ENCODE measurements at places on chromosomes 5 and 9.

DNA sequence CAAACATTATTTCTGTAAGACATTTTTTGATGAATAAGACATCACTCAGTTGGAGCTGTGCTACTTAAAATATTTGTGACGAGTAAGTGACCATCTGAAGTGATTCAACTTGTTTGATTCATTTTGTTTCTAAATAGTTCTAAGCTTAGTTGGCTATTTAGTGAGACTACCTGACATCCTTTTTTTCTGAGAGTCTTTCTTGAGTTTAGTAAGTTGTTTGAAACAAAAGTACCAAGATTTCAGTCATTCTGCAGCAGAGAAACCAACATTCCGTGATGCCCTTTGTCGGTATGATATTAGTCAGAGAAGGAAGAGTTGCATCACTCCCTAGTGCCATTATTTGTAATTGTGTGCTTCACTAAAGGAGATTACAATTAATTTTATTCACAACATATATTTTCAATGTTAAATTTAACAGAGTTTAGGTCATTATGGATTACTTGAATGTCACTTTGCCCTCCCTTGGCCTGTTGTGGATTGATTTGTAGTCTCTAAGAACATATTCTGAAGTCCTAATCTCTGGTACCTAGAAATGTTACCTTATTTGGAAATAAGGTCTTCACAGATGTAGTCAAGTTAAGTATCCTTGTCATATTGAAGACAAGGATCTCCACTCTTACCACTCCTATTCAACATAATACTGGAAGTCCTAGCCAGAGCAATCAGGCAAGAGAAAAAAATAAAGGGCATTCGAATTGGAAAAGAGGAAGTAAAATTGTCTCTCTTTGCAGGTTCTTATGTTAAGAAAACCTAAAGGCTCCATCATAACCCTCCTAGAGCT is 212.2 kb downstream of the PCSK1 start:
- DNase-seq, result no peak

GRCh38 chr5:142486020-142486419 is 161.2 kb upstream of the SPRY4 start:
- DNase-seq, result no peak

GRCh38 chr9:126756876-126757415 is 47.9 kb upstream of the ZBTB43 start:
- DNase-seq, result no peak

GRCh38 chr5:17402289-17403121 is 95.5 kb upstream of the TAF11L2 start:
- no peak for DNase-seq

DNA sequence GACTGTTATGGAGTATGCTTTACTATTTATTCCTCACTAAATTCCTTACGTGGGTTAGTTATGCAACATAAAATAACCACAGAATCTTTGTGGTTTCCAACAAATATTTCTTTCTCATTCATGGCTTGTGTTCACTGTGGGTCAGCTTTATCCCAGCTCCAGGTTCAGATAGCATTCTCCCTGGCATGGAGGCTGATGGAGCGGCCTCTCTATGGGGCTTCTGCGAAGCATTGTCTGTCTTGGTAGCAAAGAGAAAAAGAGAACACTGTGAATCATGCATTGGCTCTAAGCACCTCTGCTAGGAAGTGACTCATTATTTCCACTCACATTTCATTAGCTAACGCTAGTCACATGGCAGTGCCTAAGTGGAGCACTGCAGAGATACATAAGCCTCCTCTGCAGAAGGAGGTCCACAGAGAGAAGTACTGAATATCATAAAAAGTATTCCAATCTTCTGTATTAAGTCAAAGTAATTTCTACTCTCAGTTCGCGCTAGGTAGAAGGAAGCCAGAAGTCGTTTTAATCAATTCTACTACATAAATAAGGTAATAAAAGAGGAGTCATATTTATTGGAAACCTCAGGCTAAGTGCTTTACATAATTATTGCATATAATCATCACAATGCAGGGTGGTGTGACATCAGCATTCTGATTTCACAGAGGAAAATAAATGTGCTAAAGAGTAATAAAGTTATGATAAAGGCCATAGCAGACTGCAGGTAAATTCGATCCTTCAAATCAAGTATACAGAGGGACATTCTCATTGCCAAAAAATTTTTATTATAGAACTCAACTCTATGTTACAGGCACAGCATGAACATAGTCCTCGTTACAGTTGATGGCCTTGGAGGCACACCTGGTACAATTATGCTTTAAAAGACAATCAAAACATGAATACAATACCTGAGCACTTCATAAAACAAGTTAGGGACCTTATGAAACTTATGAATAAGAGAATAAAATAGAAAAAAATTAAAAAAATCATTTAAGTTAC is 531.1 kb downstream of the CETN3 start:
- DNase-seq, result peak; percentile 76

GRCh38 chr5:15522187-15522520 is 22.2 kb downstream of the FBXL7 start:
- no peak for DNase-seq

GRCh38 chr5:44887722-44888121 is 79.0 kb downstream of the MRPS30 start:
- no peak for DNase-seq

DNA sequence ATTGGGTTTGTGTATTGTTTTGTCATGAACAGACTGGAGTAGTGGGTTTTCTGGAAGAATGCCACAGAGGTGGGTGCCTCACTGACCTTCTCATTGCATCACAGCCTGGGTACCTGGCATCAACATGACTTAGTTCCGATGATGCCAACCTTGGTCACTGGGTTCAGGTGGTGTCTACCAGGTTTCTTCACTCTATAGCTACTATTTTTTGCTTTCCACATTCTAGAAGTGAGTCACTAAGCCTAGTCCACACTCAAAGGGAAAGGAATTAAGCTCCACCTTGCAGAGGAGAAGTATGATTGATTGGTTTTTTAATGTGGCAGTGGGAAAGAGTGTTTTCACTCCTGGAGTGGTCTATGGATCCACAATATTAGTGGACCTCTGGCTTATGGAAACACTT is 391.9 kb downstream of the DMRT2 start:
- DNase-seq, result no peak

DNA sequence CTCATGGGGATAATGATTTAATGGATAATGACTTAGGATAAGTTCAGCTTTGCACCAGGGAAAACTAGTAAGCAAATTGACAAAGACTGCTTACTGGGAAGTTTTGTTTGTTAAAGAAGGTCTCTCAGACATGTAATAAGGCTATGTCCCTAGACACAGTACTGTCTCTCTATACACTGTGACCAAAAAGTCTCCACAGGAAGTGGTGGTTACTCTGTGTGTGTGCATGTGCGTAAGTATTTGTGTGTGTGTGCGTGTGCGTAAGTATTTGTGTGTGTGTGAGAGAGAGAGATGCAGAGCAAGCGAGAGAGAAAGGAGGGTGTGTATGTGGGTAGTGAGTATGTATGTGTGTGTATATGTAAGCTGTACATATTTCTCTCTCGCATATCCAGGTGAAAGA is 229.6 kb downstream of the GLIS3 start:
- no peak for DNase-seq

DNA sequence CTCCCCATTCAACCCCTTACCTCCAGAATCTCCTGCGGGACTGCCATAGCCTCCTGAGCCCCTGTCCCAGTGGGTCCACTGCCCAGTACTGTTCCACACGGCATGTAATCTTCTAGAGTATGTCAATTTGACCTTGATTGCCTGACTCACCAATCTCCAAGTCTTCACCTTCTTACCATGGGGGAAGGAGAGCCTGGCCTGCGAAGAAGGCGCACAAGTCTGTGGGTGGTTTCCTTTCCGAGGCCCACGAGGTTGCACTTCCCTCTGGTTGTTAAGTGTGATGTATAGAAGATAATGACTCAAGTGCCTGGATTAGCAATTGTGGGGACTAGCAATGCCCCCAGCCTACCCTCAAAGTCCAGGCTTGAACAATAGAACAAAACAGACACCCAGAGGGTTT is 8.1 kb upstream of the TENT4A start:
- no peak for DNase-seq

DNA sequence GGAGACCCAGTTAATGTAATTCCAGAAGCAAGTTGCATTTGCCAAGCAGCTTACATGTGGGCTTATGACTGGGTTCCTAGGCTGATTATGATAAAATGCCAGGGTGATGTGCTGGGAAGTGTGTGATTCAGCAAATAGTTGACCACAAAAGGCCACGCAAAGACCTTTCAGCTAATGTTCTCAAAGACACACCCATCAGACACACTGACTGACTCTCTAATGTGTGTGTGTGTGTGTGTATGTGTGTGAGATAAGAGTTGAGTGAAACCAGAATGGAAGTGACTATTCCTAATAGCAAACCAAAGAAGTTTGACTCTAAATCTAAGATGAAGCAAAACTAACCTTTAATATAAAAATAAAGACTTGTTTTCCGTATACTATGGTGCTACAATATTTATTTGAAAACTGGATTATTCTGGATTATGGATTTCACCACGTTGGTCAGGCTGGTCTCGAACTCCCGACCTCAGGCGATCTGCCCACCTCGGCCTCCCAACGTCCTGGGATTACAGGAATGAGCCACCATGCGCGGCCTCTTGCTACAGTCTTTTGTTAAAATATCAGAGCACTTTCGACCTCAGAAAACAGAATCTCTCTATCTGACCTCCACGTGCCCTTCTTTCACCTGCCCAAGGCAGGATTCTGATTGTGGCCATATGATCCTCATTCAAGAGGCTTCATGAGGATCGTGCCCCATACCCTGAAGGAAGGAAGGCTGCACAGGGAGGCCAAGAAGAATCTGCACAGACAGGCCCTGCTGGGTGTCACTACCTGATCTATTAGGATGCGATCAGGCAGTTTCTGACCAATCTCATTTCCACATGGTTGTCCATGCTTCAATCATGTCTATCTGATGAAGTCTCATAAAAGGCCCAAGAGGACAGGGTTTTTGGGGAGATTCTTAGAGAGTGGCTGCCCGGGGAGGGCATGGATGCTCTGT is 75.6 kb downstream of the USP20 start:
- DNase-seq, result no peak

DNA sequence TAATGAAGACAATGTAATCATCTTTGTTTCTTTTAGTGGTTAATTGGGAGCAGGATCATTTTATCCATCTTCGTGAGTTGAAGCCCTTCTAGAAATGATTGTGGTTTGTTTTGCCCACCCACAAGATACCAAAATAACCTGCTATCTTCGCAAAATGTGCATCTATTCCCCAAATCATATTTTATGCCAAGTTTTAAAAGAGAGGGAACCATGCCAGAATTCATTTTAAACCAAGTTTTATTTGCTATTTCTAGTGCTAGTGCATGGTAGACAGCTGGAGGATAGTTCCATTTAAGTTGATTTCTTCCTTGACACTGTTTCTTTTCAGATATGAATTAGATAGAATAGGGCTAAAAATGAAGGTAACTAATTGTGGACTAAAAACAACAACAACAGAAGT is 104.2 kb downstream of the RAB3C start:
- no peak for DNase-seq

- no peak for DNase-seq
These were observed 309.6 kb downstream of the MLLT3 start for GRCh38 chr9:20312732-20313131.

DNA sequence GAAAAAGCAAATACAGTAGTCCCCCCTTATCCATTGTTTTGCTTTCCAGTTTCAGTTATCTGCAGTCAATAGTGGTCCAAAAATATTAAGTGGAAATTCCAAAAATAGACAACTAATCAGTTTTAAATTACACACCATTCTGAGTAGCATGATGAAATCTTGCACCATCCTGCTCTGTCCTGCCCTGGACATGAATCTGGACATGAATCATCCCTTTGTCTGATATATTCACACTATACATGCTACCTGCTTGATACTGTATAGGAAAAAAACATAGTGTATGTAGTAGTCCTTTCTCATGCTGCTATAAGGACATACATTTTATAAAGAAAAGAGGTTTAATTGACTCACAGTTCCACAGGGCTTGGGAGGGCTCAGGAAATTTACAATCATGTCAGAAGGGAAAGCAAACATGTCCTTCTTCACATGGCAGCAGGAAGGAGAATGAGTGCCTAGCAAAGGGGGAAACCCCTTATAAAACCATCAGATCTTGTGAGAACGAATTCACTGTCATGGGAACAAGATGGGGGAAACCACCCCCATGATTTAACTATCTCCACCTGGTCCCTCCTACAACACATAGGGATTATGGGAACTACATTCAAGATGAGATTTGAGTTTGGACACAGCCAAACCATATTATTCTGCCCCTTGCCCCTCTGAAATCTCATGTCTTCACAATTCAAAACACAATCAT is 153.9 kb downstream of the ARRDC3 start:
- no peak for DNase-seq

DNA sequence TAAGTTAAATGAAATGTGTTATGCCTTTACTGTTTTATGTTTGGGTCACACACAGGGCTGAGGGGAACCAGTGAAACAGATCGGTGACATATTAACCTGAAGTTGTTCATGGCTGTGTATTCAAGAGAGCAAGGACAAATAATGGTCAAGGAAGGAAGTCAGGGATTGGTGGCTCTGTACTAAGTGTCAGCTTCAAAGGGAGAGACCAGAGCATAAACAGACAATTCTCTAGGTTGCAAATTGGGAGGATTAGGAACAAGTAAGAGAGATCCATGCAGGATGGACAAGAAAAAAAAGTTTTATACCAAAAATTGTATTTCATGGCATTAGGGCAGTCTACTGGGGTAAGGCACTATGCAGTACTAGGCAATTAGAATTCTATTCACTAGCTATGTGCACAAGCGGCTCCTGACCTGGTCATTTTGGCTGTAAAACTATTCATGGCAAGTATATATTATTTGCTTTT is 156.3 kb downstream of the PLPPR1 start:
- DNase-seq, result no peak

DNA sequence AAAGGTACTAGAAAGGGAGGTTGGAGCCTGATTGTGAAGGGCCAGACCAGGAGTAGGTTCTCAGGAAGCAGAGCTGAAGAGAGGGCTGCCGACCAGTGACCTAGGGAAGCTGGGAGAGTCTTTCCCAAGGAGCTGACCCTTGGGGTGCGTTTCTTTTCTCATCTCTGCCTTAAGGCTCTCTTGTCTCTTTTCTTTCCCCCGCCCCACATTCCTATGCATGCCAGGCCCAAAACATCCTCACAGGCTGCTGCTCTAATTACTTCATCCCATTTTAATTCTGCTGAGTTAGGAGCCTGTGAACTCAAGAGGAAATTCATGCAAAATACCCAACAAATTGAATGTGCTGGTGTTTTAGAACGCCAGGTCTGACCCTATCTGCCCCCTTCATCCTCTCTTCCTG is 46.9 kb upstream of the HSPA9 start:
- DNase-seq, result no peak

- no peak for DNase-seq
These were observed 751 bp upstream of the RIC1 start for GRCh38 chr9:5628183-5628529.

- no peak for DNase-seq
These were observed 613 bp downstream of the ZBTB5 start for GRCh38 chr9:37464426-37465248.

DNA sequence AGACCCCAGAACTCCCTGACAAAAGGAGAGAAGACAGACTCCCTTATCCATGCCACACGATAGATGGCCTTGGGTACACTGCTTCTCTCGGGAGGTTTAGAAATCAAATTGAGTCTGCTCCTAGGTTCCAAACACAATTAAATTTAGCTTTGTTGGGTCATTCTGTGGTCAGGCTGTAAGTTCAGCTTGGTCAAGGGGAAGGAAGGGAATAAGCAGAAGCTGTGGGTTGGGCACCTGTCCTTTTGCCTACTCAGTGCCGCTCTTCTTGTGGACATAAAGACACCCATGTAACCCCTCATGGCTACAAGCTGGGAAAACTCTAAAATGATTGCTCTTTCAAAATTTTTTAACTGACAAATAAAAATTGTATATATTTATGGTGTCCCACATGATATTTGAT is 19.1 kb upstream of the AK3 start:
- DNase-seq, result no peak

Data from NCI-H1436 treated with DMSO at 0.1 percent for 48 hours (cell line).